Testis (tissue), 5 donors: ENCODE measurements at places on chromosomes 11 and 22. TPM values are rescaled to one million over a fixed set of nuclear protein-coding genes. Genes with fewer than 3 reads are reported as not detected.

The FLRT1 gene
- 0.79 TPM for total RNA-seq

The ASRGL1 gene
- 119 TPM for total RNA-seq

The NTM gene
- 1.7 TPM for total RNA-seq

The TEX54 gene
- total RNA-seq = 18.4 TPM

The KRTAP5-1 gene
- not detected for total RNA-seq

The GLB1L3 gene
- 21.3 TPM for total RNA-seq

The CCDC81 gene
- total RNA-seq = 5.3 TPM

The TSPAN18 gene
- 5.0 TPM for total RNA-seq

The PATE2 gene
- total RNA-seq = 1.7 TPM

The THY1 gene
- 5.9 TPM for total RNA-seq

The MS4A18 gene
- total RNA-seq = not detected

The ARL14EP gene
- total RNA-seq = 25.1 TPM

The MS4A1 gene
- total RNA-seq = 4.0 TPM

The ALX4 gene
- 1.0 TPM for total RNA-seq

The NFAM1 gene
- 0.71 TPM for total RNA-seq

The OR5AR1 gene
- not detected for total RNA-seq

The CYTH4 gene
- 7.2 TPM for total RNA-seq

The WNT7B gene
- 1.9 TPM for total RNA-seq

The TRPM5 gene
- total RNA-seq = 0.94 TPM

The NXPE2 gene
- total RNA-seq = 2.0 TPM

The MAPK12 gene
- total RNA-seq = 22.3 TPM

The SDHAF2 gene
- total RNA-seq = 66.2 TPM

The CEP126 gene
- total RNA-seq = 11.2 TPM

The ACR gene
- total RNA-seq = 49.5 TPM

The GRM5 gene
- 2.3 TPM for total RNA-seq

The C2CD3 gene
- total RNA-seq = 89.4 TPM

The FAM83F gene
- total RNA-seq = 30.2 TPM

The LRRC4C gene
- 0.16 TPM for total RNA-seq

The MTMR3 gene
- total RNA-seq = 130 TPM

The TENM4 gene
- total RNA-seq = 17.9 TPM

The TECTA gene
- total RNA-seq = 3.1 TPM

The PHOX2A gene
- 1.3 TPM for total RNA-seq

The CSF2RB gene
- total RNA-seq = 2.3 TPM

The HSPB2 gene
- total RNA-seq = not detected

The FADS1 gene
- total RNA-seq = 24.5 TPM

The CARD16 gene
- total RNA-seq = 1.5 TPM

The TBCEL gene
- total RNA-seq = 42.9 TPM

The CNGA4 gene
- 9.1 TPM for total RNA-seq

The MMP12 gene
- not detected for total RNA-seq

The FJX1 gene
- total RNA-seq = 5.1 TPM

The RANBP1 gene
- total RNA-seq = 284 TPM

The OR8G5 gene
- 2.5 TPM for total RNA-seq

The KCNE3 gene
- 4.0 TPM for total RNA-seq

The TEX12 gene
- 6.3 TPM for total RNA-seq

The KRTAP5-10 gene
- not detected for total RNA-seq

The SHISAL1 gene
- total RNA-seq = 3.9 TPM
